Peyer's patch (tissue), 4 donors: ENCODE measurements at places on chromosomes 1 and 21.

DNA sequence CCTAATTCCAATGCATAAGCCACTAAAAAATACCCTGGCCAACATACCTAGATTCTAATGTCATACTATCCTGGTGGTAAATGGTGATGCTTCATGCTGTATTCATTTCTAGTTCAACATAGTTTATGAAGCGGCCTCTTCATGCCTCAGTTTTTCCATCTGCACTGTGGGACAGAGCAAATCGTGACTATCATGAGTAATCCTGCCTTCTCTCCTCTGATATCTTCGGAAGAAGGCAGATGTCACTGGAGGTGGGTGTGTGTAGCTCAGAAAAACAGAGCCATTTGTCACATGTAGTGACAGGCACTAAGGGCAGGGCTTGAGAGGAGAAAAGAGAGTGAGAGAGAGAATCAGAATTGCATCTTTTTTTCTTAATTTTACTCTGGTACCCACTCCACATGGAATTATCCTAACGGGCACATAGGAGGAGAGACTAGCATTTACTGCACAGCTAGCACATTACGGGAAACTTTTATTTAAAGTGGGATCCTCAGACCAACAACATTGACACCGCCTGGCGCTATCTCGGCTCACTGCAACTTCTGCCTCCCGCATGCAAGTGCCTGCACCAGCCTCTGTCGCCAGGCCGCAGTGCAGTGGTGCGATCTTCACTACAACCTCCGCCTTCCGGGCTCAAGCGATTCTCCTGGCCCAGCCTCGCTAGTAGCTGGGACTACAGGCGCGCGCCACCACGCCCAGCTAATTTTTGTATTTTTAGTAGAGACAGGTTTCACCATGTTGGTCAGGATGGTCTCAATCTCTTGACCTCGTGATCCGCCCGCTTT is 78.4 kb upstream of the KCNA3 start:
- no peak overlapping the region for H3K27ac ChIP-seq
- H3K27me3 ChIP-seq, result no peaks in the 10 kb centered on the region
- no peak for DNase-seq
- no peak overlapping the region for H3K4me3 ChIP-seq
- no peaks in the 10 kb centered on the region for H3K4me1 ChIP-seq
- no peaks in the 10 kb centered on the region for H3K36me3 ChIP-seq

GRCh38 chr1:113074237-113074636 is 1.2 kb downstream of the LRIG2 start:
- H3K36me3 ChIP-seq, result no peaks in the 10 kb centered on the region
- peak overlapping the region; percentile 79 for H3K4me3 ChIP-seq
- H3K27me3 ChIP-seq, result no peaks in the 10 kb centered on the region
- H3K4me1 ChIP-seq, result peaks cover 34% of the 10 kb centered on the region
- H3K27ac ChIP-seq, result no peak overlapping the region

- peak within 1 kb of the TSS; percentile 67 for H3K4me3 ChIP-seq
- DNase-seq, result no peak
- H3K4me1 ChIP-seq, result no peaks in the 10 kb centered on the region
- H3K36me3 ChIP-seq, result no peaks in the 10 kb centered on the region
- H3K27ac ChIP-seq, result peak within 1 kb of the TSS; percentile 87
- no peaks in the 10 kb centered on the region for H3K27me3 ChIP-seq
These were observed at the start of gene VANGL1 for GRCh38 chr1:115641762-115642167. VANGL1 (plus strand) TSS chr1:115641970; CDS start chr1:115651414, 9,444 bp downstream.

- H3K4me3 ChIP-seq, result no peak overlapping the region
- no peaks in the 10 kb centered on the region for H3K27me3 ChIP-seq
- DNase-seq, result no peak
- no peaks in the 10 kb centered on the region for H3K36me3 ChIP-seq
These were observed 805.1 kb upstream of the ADAMTS5 start for GRCh38 chr21:27771938-27772483.
